ENCODE measurements at places on chromosomes 12 and 14.

DNA sequence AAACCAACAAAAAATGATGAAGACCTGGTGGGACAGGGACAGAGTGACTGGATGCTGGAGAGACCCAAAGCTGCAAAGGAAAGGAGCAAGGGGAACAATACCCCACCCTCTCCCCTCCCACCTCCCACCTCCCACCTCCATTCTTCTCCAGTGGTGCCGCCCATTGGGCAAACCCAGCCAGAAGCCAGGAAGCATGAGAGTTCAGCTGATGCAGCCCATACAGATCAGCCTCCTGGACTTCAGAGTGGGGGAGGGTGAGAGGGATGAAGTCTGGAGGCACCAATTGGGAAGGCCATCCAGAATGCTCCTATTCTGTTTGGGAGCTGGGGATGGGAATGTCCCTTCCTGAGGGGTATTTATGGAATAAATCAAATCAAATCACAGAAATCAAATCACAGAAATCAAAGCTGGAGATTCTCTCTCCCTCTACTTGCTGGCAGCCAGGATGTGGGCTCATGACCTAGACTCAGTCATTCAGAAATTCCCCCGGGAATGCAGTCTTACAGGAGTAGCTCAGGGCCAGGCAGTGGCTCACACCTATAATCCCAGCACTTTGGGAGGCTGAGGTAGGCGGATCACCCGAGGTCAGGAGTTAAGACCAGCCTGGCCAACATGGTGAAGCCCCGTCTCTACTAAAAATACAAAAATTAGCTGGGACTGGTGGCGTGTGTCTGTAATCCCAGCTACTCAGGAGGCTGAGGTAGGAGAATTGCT is 31.1 kb downstream of the IRF2BPL start:
- no peak for DNase-seq

- DNase-seq, result peak; percentile 46
These were observed 594 bp downstream of the KRAS start for GRCh38 chr12:25249931-25250738.

- DNase-seq, result no peak
These were observed 122.9 kb downstream of the OTOGL start for GRCh38 chr12:80222261-80222660.

DNA sequence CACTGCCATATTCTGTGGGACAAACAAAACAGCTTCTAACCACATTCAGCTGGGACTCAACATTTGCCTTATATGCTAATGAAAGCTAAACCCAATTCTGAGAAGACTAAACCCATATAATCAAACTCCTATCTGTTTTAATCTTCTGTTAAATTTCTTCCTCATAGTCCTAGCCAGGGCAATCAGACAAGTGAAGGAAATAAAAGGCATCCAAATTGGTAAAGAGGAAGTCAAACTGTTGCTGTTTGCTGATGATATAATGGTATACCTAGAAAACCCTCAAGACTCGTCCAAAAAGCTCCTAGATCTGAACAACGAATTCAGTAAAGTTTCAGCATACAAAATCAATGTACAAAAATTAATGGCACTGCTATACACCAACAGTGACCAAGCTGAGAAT is 157.1 kb downstream of the PHLDA1 start:
- no peak for DNase-seq

DNA sequence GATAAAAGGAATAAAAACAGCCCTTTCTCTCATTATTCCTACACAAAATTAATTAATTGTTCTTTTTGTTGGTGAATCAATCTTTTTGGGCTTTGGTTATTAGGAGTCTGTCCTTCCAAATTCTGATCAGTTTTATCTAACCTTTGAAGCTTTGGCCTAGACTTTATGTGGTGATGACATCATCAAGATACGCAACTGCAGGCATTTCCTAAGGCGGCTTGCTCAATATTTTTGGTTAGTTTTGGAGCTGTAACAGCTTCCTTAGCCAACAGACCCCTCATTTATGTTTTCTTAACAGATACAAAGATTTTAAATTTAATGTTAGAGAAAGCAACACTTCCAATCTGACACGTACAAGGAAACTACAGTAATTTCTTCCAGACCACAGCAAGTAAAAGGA is 87.8 kb upstream of the PDE3A start:
- DNase-seq, result no peak

DNA sequence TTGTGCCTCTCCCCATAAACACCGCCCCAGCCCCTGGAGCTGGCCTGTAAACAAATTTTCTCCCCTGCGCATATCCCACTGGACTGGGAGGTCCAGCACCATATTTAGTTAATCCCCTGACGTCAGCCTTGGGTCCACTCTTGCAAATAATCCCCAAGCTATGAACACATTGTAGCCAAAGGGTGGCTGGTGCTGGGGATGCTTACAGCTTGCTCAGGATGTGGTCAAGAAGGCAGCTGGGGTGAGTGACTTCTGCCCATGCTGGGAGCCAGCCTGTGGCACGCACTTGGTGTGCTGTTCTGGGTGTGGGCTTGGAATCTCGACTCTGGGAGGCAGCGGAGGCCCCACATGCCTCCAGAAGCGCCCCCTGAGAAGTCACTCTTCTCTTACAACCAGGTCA is 32.1 kb downstream of the CMKLR1 start:
- no peak for DNase-seq

Data from GM12892 (cell line).